ELF-1 (cell line): ENCODE measurements at places on chromosomes 7 and 10.
A peak's percentile ranks its signal among the peaks of the same experiment; 100 is the strongest.

GRCh38 chr10:17053513-17053912 is 76.1 kb downstream of the CUBN start:
- DNase-seq, result no peak

- no peak for DNase-seq
Observed at GRCh38 chr7:73308074-73308664, 457 bp downstream of the NSUN5 start.

DNA sequence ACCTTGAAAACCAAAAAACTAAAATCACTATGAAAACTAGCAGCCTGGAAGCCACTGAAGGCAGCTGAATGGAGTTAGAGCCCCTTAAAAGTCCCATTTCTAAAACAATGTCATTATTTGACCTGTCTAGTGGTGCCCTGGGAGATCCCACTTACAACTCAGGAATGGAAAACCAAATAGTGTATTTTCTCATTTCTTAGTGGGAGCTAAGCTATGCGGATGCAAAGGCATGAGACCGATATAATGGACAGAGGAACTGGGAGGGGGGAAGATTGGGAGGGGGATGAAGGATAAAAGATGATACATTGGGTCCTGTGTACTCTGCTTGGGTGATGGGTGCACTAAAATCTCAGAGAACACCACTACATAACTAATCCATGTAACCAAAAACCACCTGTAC is 9.8 kb upstream of the GIMAP2 start:
- no peak for DNase-seq

DNA sequence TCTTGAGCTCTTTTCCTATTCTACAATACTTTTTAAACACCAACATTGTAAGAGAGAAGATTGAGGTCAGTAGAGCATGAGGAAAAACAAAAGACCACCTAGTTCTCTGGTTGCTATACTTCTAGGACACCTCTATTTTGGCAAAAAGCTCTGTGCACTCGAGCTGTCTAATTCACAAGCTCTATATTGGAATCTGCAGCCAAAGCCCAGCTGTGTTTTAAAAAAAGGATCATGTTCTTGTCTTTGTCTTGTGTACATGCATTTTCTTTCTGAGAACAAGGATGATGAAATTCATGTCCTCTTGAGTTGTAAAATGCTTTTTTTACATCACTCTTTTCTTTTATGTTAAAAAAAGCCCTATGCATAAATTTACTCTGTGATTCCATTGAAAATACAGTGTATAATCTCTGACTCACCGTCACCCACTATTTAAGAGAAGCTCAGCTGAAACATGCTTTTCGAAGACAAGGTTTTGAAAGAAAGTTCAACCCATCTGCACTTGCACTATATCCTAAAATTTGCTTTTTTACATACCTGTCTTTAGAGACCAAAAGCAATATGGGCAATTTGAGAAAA is 215.5 kb upstream of the VSTM2A start:
- no peak for DNase-seq

DNA sequence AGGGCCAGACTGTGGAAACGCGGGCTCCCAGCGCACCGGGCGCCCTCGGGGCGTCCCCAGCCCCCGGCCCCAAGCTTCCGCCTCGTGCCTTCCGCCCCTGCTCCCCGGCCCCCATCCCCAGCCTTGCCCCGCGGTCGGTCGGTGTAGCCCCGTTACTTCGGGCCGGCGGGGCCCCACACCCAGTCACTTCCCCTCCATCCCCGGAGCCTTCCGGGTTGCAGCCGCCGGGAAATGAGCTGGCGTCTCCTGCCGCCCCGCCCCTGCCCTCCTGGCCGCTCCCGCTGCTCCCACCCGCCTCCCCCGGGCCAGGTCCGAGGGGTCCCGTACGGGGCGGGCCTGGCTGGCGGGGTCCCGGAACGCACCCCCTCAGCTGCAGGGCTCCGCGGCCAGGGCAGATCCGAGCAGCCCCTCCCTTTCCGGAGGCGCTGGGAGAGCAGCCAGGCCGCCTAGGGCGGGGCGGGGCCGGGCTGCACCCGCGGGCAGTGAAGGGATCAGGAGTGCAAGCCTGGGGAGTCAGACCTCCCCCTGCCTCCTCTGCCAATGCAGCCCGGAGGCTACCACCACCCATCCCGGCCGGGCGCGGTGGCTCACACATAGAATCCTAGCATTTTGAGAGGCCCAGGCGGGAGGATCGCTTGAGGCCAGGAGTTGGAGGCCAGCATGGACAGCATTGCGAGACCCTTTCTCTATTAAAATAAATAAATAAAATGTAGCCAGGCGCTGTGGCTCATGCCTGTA is 709 bp downstream of the ARPC1B start:
- peak; percentile 79 for DNase-seq

DNA sequence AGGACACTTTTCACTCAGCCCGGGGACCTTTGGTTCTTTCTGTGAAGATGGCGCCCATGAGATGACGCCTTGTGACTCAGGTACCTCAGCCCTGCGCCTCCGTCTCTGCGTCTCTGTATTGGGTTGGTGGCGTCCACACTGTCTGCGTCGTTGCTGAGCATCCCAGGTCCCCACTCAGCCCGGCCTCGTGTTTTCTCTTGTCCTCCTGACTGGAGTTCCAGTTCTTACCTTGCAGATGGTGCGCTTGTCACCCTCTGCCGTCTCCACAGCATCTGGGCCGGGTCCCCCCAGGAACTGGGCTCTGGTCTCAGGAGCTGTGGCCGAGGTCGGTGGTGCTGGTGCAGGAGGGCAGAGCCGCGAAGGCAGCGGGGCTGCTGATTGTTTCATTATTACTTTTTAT is 150.4 kb downstream of the WDR37 start:
- DNase-seq, result no peak

GRCh38 chr10:85927952-85928665 is 438.5 kb downstream of the GRID1 start:
- no peak for DNase-seq

DNA sequence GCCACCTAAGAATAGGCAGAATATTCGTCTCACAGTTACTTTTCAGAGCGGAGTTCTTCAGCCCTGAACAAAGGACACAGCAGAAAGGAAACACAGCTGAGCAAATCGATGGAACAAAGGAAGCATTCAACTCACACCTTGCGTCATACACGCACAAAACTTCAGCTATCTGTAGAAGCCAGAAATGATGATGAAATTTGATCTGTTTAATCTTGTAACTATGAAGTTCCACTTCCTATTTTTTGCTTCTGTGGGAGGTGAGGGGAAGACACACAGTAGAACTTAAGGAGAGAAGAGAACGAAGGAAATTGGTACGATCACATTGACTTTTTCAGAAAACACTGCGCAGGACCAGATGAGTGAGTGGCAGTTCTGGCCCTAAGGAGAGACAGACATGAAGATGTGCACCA is 26.2 kb downstream of the FAM171A1 start:
- no peak for DNase-seq

- DNase-seq, result no peak
Observed at GRCh38 chr10:44879531-44879899, 31.6 kb upstream of the TMEM72 start.

GRCh38 chr10:96025566-96025965 is 17.8 kb upstream of the CCNJ start:
- DNase-seq, result peak; percentile 57

- no peak for DNase-seq
Observed at GRCh38 chr7:30934225-30934624, 22.6 kb downstream of the AQP1 start.

DNA sequence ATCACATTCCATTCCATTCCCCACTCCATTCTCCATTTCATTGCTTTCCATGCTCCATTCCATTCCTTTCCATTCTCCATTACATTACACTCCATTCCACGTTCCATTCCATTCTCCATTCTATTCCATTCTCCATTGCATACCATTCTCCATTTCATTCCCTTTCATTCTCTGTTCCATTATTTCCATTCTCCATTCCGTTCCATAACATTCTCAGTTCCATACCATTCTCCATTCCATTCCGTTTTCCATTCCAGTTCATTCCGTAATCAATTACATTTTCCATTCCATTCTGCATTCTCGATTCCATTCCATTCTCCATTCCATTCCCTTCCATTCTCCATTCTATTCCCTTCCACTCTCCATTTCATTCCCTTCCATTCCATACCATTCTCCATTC is 86.4 kb downstream of the NSUN6 start:
- DNase-seq, result no peak
